Caco-2 (cell line): ENCODE measurements at places on chromosomes 13 and 19.

DNA sequence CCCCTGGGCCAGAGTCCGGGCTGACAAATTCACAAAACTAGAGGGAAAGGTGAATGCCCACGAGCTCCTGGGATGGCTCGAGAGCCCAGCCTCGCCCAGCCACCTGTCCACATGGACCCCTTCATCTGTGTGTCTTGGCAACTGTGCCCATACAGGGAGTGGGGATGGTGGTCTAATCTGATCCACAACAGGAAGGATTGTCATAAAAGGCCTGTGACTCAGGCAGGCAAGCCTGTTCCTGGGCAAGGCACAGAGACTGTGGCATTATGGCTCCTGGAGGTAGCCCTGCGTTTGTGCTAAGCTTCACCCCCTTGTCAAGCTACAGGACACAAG, 20.0 kb downstream of the CAPS start:
- no peak for DNase-seq

DNA sequence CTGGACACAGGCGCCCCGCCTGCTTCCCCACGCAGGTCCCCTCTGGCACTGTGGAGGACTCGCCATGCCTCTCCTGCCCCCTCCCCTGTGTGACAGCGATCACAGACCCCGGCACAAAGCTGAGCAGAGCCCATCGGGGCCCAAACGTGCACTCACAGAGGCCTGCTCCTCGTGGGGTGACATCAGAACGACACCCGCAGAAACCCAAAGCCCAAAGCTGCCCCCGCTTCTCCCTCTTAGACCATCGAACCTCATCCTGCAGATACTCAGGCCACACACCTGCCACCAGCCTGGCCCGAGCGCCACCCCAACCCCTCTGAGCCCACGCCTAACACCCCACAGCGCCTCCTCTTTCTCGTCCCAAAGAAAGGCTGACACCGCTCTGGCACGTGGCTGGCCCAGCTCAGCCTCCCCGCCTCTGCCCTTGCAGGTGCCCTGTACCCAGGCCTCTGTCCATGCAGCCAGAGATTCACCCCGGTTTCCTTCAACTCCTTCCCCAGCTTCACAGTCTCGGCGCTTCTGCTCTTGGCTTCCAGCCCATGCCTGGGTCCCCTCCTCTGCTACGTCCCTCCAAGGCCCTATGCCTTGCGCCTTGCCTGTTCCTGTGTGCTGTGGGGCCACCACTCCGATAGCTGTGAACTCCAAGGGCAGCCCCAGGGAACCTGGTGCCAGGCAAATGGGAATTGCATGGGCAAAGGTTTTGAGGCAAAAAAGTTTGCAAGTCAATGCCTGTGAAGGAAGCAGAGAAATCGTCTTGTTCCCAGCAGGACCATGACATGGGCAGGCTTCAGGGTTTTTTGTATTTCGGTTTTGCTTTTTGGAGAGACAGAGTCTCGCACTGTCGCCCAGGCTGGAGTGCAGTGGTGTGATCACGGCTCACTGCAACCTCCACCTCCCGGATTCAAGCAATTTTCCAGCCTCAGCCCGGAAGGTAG, 831 bp upstream of the CBARP start:
- no peak for DNase-seq

DNA sequence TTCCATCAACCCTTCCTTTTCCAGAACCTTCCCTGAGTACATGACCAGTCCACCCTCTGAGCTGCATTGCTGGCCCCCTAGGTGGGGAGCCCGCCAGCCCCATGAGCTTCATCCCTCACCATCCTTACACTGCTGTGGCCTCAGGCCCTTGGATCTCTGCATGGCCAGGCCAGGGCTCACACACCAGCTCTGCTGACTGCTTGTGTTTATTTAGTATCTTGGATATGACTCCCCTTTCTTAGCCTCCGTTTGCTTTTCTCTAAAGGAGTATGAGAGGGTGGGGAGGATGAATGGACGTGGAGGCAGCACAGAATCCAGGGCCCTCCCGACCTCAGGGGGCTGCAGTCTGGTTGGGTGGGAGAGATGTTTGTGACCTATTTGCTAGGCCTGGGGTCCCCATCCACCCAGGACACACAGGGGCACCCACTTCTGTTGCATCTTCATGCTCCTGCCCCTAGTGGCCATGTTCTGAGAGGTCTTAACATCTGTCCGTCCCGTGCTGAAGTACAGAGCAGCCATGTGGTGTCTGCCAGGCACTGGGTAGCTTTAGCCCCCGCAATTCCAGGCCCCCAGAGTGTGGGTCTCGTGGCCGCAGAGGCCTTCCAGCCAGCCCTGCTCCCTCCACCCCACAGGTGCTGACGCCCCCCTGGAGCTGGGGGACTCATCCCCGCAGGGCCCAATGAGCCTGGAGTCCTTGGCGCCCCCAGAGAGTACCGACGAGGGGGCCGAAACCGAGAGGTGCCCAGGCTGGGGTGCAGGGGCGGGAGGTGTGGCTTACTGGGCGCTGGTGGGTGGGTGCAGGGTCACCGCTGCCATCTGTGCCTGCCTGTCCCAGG, 13.0 kb downstream of the ARHGEF1 start:
- DNase-seq = no peak

DNA sequence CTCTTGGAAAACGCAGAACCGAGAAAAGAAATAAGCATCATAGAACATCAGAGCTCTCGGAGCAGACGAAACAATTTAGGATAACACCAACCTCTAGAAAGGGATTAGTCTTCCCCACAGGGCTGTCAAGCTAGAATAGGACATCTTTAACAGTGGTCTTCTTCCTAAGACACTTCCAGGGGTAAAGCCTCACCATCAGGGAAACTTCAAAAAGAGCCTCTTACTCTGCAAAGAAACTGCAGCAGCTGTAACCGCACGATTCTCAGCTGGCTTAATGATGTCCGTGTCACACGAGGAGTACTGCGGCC, 642 bp downstream of the ZNF571 start:
- DNase-seq = no peak

DNA sequence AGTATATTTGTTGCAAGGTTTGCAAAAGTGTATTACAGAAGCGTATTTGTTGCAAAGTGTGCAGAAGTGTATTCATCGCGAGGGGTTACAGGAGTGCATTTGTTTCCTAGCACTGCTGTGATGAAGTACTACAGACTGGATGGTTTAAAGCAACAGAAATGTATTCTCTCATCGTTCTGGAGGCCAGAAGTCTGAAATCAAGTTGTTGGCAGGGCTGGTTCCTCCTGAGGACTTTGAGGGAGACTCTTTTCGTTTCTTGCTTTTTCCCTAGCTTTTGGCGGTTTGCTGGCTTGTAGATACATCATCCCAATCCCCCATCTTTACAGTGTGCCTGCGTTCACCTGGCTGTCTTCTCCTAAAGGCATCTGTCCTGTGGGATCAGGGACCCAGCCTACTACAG, 127.9 kb upstream of the USP29 start:
- DNase-seq = no peak

DNA sequence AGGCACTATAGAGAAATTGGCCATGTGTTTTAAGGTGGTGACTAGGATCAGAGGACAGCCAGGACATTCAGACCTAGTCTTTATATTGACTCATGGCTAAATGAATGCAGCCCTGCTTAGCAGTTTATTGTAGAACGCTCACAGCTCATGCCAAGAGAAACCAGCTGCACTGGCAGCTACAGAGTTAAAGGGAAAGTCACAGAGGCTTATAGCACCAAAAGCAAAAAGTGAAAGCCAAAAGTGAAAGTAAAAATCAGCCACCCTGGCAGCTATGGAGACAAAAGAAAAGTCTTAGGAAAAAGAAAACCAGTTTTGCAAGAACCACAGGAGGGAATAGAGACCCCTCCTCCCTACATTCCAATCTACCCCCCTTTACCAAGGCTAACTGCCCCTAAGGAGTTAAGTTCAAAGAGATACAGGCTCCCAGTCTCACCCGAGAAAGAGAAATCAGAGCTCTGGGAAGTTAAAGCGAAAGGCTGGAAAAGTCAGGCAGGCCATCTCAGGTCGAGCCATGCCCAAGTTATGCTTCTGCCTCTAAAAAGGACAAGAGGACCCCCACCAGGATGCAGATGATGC, 99.0 kb downstream of the ZNF429 start:
- no peak for DNase-seq

DNA sequence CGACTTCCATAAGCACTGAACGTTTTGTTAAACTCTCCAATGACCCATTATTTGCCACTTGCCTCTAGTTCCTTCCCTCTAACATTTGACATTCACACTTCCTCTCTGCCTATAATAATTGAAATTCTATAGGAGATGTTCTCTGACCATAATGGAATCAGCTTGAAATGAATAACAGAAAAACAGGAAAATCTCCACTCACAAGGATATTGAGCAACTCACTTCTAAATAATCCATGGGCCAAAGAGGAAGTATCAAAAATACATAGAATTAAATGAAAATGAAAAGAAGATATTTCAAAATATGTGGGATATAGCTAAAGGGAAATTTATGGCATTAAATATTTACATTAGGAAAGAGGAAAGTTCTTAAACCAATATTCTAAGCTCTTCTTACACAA, 3.4 kb upstream of the FCGBP start:
- no peak for DNase-seq

DNA sequence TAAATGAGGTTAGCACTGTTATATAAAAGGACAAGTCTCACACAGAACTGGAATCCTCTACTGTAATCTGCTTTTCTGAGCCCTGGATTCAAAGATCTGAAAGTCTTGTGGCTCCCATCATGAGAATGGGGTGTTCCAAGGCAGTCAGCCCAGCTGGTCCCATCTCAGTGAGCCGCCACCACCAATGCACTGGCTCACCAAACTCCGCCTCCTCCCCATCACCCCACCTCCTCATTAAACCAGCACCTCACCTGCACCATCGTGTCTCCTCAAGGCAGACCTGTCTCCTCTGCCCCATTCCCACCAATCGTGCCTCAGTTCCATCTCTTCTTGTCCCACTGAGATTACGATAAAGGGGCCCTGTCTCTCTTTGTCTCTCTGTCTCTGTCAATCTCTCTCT, 166.7 kb downstream of the USP12 start:
- no peak for DNase-seq
